ENCODE measurements at places on chromosomes 6 and 20.

GRCh38 chr6:124027392-124027791 is 223.7 kb downstream of the NKAIN2 start:
- DNase-seq, result no peak

GRCh38 chr20:57200882-57201695 is 65.4 kb downstream of the BMP7 start:
- DNase-seq, result no peak

DNA sequence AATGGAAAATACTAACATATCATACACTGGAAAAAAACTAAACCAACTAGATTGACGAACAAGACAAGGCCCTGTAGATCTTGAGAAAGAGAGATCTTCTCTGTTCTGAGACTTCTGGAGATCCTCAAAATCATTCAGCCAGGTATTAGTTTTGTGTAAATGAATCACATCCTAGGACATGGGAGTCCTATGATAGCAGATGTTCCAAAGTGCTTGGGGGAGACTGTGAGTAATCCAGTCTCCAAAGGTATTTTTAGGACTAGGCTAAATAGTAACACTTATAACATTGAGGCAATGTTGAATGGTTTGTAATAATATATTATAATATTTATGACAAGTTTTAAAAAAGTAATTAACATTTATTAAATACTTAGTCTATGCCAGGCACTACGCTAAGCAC is 275.0 kb downstream of the BTBD9 start:
- no peak for DNase-seq

DNA sequence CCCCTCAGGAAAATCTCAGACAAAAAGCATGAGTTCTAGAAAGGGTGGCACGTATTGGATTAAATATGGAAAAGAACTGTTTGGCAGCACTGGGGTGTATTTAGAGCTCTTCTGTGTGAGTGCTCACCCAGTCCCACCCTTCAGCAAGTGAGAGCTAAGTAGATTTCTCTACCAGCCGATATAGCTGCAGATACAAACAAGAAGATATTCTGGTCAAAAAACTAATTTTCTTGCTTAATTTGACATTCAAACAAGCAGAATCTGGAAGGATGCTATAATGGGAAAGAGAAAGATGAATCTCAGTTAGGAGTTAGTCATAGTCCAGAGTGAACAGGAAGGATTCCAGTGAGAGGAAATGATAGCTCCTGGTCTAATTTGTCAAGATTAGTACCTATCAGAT is 232.1 kb downstream of the TMEM242 start:
- DNase-seq, result no peak

DNA sequence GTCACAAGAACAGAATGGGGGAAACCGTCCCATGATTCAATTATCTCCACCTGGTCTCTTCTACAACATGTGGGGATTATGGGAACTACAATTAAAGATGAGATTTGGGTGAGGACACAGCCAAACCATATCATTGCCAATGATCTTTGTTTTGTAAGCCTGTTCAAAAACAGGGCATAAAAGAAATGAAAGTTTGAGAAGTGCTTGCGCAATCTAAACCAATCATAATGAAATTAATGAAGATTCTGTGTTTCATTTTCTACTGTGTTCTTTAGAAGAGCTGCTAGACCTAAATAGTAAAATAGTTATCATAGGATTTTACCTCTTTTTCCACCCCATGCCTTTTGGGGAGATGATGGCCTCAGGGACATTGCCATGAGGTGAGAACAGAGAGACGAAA is 761.3 kb downstream of the HDGFL1 start:
- DNase-seq, result no peak

- no peak for DNase-seq
Observed at GRCh38 chr20:57259938-57260921, 6.2 kb downstream of the BMP7 start.

DNA sequence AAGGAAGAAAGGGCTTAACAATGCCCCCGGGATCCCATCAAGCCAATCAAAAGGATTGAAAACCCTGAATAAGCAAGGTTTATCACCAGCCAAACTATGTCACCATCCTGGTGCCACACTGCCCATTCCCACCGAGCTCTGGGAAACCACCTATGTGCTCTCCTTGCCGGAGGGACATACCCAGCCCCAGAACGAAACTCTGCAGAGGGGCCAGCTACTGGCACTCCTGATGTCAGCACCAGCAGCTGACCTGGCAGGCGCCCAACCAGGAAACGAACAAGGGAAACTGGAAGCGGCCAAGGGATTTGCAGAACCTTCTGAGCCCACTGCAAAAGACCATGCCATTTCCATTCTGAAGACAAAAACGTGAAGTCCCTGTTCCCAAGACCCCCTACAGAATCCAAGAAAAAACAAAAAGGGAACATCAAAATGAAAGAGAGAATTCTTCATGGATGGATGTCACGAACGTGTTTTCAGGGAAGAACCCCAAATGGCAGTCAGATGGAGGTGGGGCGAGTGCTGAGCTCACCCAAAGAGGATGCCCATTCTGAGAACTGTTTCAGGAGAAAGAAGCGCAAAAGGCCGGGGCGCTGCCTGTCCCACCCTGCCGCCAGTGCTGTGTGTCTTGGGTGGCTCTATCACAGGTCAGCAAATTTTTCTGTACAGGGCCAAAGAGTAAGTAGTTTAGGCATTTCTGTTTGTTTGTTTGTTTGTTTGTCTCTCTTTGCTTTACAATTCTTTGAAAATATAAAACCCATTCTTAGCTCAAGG is 305.2 kb downstream of the ESR1 start:
- no peak for DNase-seq

DNA sequence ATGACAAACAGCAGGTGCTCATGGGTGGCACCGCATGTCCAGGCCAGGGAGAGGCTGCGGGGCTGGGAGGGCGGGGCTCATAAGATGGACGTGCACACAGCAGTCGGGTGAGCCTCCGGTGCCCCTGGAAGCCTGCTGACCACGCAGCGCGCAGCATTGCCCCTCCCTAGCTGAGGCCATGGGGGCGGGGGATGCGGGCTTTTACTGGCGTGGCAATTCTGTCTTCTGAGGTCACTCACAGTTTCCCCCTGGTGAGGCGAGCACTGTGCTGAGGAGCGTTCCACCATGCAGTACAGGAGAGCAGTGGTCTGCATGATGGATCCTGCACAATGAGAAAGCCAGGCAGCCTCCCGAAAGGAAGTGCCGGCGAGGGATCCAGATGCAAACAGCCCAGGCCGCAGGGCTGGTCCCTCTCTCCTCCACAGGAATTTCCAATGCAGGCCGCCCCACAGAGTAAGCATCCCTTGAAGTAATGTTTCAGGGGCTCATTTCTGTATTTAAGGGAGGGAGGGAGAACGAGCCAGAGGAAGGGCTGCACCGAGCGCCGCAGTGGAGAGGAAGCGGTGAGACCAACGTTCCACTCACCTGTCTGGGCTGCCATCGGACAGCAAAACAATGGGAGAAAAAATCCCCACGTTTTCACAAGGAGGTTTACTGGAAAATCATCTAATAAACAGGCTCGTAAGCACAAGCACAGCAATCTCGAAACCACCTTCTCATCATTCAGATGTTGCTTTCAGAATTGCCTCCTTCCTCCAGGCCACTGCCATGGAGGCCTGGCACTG is 56.0 kb downstream of the IRF4 start:
- no peak for DNase-seq

GRCh38 chr20:63966172-63966943 is 3.4 kb downstream of the ZNF512B start:
- no peak for DNase-seq

DNA sequence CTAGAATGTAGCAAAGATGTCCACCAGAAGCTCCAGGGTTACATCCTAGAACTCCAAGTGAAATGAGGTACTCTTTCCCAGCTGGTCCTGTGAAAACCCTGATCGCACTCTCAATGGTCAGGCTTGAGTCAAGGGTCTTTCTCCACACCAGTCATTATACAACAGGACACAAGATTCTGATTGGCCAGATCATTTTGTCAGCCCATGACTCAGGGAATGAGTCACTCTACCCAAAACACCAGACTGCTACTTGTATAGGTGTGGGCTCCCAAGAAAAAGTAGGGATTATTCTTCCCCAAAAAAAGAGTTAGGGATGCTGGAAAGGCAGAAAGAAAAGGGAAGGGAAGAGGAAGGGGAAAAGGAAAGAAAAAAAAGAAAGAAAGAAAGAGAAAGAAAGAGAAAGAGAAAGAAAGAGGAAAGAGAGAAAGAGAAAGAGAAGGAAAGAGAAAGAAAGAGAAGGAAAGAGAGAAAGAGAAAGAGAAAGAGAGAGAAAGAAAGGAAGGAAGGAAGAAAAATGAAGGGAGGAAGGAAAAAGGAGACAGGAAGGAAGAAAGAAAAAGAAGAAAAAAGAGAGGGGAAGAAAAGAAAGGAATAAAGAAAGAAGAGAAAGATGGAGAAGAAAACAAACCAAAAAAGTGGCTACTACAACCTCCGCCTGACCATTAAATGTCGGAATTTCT is 30.5 kb downstream of the ANKEF1 start:
- no peak for DNase-seq

DNA sequence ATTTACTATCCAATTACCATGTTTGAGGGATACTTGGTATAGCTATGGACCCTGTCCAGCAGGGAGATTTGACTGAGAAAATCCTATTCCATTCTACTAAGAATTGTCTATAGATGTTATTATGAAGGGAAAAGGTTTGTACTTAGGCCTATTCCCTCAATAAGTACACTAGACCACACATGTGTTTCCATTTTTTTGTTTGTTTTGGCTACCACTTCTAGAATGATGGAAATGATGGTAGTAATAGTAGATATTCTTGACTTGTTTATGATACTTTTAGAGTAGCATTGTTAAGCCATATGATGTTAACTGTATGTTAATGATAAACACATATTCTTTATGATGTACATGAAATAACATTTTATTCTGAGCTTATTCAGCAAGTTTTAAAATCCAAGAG is 144.8 kb downstream of the OGFRL1 start:
- DNase-seq, result no peak

DNA sequence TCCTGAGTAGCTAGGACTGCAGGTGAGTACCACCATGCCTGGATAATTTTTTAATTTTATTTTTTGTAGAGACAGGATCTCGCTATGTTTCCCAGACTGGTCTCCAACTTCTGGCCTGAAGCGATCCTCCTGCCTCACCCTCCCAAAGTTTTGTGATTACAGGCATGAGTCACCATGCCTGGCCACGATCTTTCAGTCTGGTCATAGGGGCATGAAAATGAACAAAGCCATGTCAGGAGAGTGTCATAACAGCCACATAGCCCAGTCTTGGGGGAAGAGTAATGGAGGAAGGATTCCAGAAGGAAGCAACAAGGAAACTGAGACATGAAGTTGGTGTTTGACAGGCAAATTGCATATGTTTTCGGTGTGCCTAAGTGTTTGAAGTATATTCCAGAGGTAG is 17.0 kb upstream of the SNX3 start:
- DNase-seq, result no peak

DNA sequence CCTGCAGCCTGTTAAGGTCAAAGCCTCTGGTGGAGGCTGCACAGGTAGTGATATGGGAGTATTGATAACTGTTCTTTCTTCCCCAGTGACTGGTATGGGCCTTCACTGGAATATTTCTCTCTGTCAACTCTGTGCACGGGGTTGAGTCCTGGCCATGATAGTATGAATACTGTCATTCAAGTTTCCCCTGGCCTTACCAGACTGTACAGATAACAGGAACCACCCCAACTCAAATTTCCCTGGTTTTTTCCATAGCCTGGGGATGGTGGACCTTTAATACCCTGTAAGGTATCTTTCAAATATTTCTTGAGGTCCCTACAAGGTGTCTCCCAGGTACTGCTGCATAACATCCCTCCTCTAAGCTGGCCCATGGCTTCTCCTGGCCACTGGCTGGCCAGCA is 51.4 kb upstream of the TNFAIP3 start:
- DNase-seq, result no peak

GRCh38 chr6:24394061-24394779 is 8.5 kb upstream of the MRS2 start:
- DNase-seq, result no peak

- no peak for DNase-seq
Observed at GRCh38 chr6:11609324-11610071, 71.9 kb downstream of the TMEM170B start.

DNA sequence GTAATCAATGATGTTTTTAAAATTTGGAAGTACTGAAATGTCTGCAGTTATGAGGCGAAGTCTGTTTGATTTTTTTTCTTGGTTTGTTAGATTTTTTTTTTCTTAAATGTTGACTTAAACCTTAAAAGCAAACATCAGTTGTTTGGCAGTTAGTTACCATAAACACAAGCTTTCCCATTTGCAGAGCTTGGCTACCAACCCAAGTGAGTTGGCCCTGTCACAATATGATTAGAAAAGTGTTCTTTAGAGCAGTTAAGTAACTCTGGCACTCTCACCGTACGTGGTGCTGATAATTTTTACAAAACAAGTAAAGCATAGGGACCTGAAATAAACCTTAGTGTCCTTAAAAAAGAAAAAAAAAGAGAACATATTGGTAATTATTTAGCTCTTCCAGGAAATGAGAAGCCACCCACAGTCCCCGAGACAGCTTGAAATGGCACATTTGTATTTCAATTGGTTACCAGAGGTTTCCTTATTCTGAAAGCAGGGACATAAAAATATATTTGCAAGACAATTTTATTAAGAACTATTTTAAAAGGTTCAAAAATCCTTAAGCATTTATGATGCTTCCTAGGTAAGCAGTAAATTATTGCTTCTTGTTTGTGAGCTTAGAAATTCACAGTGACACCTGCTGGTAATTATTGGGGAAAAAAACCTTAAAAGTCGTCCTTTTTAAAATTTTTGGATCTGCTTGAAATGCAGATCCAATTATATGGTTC is 3.9 kb downstream of the HEY2 start:
- DNase-seq, result no peak

GRCh38 chr6:49541936-49542335 is 8.5 kb upstream of the C6orf141 start:
- no peak for DNase-seq

DNA sequence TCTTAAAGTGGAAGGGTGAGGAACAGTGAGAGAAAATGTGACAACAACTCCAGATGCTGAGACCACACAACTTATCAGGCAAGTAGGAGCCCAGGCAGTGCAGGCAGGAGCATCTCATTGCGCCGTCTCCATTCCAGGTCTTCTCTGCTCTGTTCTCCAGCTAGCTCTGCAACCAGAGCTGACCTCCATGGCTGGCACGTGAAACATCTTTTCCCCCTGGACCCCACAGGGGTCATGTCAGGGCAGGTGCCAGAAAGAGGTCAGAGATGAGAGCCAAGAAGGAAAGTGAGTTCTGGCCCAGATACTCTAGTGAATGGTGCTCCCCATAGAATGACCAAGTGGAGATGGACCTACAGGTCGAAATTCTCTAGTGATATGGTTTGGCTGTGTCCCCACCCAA is 281.4 kb downstream of the SMOC2 start:
- no peak for DNase-seq

- DNase-seq, result no peak
Observed at GRCh38 chr6:54204921-54205591, 93.8 kb downstream of the MLIP start.

- no peak for DNase-seq
Observed at GRCh38 chr6:37259191-37259590, 1.2 kb upstream of the TMEM217 start.

DNA sequence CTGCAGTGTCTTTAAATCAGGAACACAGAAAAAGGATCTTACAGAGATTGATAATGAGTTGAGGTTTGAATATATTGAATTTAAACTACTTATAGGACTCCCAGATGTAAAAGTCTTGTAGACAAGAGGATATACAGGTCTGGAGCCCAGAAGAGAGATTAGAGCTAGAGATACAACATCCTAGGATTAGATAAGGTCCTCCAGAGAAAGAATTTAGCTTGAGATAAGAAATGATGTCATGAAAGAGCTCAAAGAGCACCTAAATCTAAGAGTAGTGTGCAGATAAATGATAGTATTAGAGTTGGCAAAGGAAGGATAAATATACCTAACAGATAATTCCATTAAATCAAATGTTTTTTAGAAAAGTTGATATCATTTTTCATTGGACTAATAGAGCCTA is 23.9 kb downstream of the EPM2A start:
- no peak for DNase-seq

- DNase-seq, result no peak
Observed at GRCh38 chr20:52427960-52428359, 236.4 kb upstream of the ZFP64 start.

Measured in stimulated activated CD8-positive, alpha-beta memory T cell treated with anti-CD3 and anti-CD28 coated beads, Interleukin-2, amount 100 ng/mL, for 1 hour (primary cell).